ENCODE measurements at places on chromosomes 7 and 10.

DNA sequence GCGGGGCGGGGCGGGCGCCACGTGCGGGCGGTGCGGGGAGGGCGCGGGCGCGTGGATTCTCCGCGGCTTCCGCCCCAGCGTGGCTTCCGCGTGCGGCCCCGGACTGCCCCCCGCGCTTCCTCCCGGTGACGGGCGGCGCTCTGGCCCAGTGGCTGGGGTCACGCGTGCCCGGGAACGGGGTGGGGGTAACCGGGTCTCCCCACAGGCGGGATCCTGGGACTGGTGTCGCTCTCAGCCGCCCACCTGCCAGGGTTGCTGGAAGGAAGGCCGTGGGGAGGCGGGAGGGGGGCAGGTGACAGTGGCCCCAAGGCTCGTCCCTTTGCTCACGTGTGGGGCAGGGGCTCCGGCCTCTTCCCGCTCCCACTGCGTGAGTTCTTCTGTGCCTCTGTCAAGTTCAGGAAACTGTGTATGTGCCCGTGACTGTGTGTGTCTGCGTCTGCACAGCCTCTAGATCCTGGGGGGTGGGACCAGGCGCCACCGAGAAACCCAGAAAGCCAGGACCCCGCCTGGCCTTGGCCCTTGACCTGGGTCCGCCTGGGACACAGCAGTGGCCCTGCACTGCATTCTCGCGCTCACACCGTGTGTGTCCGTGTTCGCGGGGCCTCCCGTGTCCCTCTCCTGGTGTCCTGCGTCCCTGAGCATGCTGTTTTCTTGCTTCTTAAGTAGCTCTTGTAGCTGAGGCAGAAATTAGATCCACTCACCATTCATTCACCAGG, 919 bp downstream of the MAFK start:
- peak; percentile 70 for DNase-seq

GRCh38 chr7:43865277-43865676, 4.0 kb downstream of the MRPS24 start:
- no peak for DNase-seq

DNA sequence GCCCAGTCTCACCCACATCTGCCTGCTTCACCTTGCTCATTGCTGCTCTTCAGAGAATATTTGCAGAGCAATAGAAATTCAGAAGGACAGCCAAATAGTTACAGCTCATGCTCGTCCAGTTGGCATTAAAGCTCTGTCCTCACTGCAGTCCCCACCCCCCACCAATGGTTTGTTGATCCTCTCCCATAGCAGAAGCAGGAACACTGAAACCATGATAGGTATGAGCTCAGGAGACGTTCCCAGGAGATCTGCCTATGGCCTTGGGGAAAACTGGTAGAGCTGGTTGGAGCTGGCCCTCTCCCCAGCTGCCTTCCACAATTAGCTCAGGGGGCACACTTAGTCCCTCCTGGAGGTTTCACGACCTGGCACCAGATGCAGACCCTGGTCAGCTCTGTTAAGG, 68.6 kb upstream of the KMT2C start:
- no peak for DNase-seq

- no peak for DNase-seq
Measured at GRCh38 chr10:72595436-72595835, 30.4 kb downstream of the MICU1 start.

- no peak for DNase-seq
Measured at GRCh38 chr7:101916876-101917275, 99.5 kb downstream of the CUX1 start.

DNA sequence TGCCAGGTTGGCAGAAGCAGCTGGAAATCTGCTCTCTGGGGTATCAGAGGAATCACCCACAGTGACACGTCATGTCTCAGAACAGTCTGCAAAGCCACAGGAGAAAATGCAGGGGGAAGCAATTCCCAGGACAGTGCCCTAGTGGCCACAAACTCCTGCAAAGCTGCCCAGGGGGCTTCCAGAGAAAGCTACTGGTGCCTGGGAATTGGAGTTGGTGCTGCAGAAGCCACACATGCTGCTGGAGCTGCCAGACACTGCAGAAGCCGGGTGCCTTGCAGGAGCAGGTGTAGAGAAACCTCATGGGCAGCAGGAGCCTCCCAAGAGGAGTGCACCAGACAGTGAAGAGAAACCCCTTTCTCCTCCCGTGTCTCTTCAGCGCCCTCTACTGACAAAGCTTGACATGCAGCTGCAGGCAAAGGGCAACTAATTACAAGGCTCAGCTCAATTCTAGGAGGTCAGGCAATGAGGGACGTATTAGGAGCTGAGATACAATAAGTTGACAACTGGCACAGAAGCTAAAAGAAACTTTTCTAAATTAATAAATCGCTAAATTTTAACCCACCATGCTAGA, 30.2 kb upstream of the NUB1 start:
- DNase-seq, result no peak

DNA sequence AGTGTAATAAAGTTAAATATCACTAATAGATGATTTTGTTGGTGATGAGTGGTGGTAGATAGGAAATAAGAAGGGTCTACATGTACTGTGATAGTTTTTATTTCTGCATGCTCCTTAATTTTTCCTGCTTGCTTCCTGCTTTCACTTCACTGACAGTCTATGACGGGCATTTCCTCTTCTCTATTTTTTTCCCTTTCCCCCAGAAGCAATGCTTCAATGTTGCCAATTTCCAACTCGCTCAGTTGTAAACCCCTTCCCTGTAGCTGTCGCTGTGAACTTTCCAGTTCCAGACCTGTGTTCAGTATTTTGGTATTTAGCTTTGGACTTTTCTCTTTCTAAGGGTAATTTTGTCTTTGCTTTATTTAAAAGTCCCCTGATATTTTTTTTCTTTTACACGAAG, 123.5 kb upstream of the AGR3 start:
- DNase-seq, result no peak

DNA sequence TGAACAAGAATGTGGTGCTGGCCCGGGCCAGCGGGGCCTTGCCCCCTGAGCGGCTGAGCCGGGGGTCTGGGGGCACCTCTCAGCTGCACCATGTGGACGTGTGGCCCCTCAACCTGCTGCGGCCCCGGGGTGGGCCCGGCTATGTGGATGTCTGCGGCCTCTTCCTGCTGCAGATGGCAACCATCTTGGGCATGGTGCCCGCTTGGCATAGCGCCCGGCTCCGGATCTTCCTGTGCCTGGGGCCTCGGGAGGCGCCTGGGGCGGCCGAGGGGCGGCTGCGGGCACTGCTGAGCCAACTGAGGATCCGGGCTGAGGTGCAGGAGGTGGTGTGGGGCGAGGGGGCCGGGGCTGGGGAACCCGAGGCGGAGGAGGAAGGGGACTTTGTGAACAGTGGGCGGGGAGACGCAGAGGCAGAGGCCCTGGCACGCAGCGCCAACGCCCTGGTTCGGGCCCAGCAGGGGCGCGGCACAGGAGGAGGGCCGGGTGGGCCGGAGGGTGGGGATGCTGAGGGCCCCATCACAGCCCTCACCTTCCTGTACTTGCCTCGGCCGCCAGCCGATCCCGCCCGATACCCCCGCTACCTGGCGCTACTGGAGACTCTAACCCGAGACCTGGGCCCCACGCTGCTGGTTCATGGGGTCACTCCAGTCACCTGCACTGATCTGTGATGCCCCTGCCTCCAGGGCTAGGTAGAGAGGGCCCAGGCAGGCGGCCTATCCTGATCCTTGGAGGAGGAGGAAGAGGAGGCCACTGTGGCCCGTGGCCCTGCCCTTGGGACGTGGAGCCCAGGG, 1.1 kb upstream of the TRIP6 start:
- peak; percentile 50 for DNase-seq

DNA sequence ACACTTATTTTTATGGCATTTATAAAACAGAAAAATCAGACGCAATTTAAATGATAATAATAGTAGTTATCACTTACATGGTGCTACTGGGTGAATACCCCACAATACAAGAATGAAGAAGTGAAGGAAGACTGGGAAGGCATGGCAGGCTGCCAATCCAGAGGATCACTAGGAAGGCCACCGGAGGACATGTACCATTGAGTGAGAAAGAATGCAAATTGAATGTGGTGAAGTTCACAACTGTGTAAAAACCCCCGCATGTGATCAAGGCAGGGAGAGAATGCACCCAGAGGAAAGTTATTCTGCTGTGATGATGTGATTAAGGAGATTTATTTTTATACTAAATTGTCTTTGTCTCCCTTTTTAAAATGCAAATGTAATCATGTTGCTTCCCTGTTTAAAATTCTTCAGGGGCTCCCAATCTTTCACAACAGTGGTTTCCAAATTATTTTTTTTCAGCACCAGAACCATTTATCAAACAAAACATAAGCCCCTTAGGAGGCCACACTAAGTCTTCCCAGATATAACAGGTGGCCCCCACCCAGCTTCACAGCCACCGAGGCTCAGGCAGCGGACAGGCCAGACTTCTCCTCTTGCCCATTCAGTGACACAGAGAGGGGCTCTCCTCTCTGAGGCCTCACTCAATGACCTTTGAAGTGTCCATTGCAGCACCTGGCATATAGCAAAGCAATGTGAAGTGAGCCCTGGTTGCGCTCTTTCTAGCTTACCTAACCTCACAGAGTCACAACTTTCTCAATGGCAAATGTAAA, 59.6 kb downstream of the FRMPD2 start:
- DNase-seq, result no peak

DNA sequence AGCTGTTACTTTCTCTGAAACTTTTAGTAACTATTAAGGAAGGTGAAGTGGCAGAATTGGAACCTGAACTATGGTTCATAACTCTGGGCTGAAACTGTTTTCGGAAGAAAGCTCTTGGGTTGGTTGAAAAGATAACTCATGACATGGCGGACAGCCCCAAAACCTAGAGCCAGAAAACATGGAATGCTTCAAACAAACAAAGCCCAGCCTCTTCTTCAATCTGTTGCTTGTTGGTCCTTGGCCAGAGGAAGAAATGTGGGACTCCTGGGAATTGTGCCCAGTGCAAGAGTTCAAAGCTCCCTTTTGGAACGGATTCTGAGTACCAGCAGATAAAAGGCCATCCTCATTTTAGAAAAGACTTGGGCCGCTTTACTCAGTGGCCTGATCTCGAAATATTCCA, 52.9 kb upstream of the CACNB2 start:
- no peak for DNase-seq

Measured in activated T-cell treated with anti-CD3 and anti-CD28 coated beads, Interleukin-2, amount 50 U/mL, for 1 hour (primary cell).